ENCODE measurements at places on chromosomes 11 and 22.
A peak's percentile ranks its signal among the peaks of the same experiment; 100 is the strongest.

- no peak for DNase-seq
These were observed 858 bp upstream of the APOBEC3A start for GRCh38 chr22:38956551-38956950.

DNA sequence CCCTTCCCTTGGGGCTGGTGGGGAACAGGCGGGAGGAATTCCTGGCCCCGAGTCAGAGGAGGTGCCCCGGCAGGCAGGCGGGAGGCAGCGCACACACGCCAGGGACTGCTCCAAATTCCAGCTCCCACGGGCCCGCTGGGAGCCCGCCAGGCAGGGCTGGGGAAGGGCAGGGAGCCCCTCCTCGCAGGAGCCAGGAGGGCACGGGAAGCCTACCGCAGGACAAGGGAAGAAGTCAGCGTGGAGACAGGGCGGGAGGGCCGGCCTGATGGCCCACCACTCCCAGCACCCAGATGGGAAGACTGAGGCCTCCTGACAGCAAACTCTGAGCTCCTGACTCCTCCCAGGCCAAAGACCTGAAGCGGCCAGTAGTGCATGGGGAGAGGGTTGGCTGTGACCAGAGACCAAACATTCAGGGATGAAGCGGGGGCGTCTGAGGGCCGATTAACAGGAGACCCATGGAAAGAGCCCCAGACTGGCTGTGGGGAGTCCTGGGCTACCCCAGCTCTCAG is 22.4 kb downstream of the RPL3 start:
- DNase-seq = no peak

- no peak for DNase-seq
These were observed 70.3 kb upstream of the TP53I11 start for GRCh38 chr11:45021001-45021400.

- DNase-seq = peak; percentile 46
These were observed 801 bp downstream of the SESN3 start for GRCh38 chr11:95229993-95230809.

GRCh38 chr11:10930972-10931760 is 73.3 kb upstream of the ZBED5 start:
- DNase-seq = peak; percentile 58

GRCh38 chr11:78203184-78203583 is 14.5 kb downstream of the USP35 start:
- no peak for DNase-seq

- no peak for DNase-seq
These were observed 2.3 kb downstream of the SCUBE2 start for GRCh38 chr11:9089061-9089460.

DNA sequence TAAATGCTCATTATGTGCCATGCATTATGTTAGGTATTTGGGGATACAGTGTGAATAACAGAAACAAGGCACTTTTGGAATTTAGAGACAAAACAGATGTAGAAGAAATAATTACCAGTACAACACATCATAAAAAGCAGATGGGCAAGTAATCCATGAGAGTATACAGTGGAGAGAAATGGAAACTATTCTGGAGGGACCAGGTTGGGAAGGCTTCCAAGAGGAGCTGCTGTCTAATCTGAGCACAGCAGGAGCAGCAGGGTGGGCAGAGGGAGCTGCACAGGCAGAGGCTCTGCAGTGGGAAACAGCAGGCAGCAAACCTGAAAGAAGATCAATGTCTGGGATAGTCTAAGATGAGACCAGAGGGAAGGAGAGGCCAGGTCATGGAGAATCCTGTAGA is 268.7 kb upstream of the CCDC90B start:
- DNase-seq = no peak

GRCh38 chr11:67400251-67400941 is 1.3 kb downstream of the PPP1CA start:
- DNase-seq = peak; percentile 31

DNA sequence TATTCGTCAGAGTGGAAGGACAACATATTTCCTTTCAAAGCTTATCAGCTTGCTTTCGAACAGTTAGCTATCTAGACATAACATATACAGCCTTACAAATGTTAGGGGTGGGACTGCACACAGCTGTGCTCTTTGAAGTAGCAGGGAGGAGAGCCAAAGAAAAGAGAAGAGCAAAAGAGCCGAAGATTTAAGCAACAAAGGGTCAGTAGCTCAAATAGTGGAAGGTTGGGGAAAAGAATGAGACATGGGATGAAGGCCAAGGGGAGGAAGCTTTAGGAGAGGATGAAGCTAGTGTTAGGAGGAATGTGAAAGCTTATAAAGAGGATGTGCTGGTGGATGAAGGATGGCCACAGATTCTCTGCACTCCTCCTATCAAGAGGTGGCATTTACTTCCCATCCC is 31.8 kb upstream of the IGSF22 start:
- DNase-seq = no peak

DNA sequence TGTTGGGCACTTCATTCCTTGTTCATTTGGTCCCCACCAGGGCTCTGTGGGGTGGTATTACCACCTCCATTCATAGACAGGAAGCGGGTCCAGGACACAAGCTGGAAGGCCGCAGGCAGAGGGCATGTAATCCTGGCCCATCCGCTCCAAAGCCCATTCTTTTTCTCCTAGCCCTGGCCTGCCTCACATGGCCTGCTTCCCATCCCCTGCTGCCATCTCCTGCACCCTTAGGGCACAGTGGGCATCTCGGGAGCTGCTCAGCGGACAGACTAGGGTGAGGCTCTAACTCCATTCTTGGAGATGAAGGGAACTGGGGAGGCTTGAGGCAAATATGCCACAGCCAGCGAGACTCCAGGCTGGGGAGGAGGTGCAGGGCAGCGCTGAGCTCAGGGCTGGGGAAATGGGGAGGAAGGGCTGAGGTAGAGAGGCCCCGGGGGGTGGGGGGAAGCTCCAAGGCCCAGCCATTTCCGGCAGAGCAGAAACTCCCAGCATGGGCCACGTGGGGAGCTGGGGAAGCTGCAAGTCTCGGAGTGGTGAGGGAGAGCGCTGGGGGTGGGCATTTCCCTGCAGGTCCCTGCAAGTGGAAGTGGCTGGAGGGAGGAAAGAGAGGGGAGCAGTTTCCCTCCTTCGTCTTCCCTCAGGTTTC is 14.3 kb upstream of the BCL9L start:
- peak; percentile 34 for DNase-seq

GRCh38 chr11:35918716-35919115 is 25.1 kb upstream of the LDLRAD3 start:
- no peak for DNase-seq

GRCh38 chr22:46914916-46915894 is 152.8 kb downstream of the TBC1D22A start:
- DNase-seq = no peak

DNA sequence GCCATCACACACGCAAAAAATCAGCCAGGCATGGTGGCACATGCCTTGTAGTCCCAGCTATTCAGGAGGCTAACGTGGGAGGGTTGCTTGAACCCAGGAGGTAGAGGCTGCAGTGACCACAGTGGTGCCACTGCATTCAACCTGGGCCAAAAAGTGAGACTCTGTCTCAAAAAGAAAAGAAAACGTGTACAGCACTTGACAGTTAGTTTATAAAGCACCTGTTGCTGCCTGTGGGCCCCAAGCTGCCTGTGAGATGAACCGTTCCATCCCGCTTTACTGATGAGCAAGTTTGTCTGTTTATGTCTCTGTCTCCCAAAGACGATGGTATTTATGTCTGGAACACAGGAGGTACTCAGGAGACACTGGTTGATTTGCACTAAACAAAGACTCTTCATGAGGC is 1.5 kb upstream of the PRR5 start:
- no peak for DNase-seq

DNA sequence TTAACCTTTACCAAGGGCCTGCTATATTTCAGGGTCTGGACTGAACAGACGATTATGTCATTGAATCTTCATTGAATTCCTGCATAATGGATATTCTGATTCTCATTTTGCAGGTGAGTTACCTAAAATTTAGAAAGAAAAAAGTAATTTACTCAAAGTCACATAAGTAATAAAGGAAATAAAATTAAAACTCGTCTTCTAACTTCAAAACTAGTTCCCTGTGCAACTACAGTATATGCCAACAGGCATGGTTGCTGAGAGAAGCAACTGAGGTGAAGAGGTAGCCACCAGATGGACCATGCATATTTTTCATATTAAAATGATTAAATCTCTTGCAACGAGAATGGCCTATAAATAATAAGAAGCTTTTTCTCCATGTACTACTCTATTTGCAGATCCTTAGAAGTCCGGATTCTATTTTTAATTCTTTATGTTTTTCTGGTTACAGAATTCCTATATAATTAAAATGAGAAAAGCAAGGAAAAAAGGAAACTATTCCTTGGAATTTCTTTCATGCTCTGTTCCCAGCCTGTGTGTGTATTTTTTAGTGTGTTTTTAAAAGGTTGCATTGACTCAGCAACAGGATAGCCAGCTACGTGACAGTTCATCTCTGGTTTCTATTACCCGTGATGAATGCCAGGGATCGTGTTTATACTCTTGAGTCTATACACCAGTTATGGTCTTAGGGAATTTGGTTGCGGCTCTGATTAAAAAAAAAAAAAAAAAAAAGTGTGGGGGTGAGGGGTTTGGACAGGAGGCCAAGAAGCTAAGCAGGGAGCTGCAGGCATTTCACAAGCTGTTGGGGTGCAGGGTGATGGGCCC is 186.8 kb downstream of the ETS1 start:
- no peak for DNase-seq

GRCh38 chr11:131904756-131905155 is 534.3 kb downstream of the NTM start:
- no peak for DNase-seq

DNA sequence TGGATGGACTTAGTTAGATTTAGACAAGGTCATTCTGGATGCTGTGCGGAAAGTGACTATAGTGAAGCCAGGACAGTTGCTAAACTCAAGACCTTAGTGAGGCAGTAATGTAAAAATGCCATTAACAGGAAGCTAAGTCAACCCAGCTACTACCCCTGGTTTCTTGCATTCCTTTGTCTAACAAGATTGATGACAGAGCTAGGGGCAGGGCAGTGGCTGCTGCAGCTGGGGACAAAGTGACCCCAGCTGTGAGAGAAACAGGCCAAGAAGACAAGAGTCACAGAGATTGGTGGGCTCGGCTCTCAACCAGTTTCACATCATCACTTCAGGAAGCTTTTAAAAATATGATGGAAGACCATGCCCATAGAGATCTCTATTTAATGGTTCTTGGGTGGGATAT is 110.4 kb upstream of the POU2AF2 start:
- no peak for DNase-seq

DNA sequence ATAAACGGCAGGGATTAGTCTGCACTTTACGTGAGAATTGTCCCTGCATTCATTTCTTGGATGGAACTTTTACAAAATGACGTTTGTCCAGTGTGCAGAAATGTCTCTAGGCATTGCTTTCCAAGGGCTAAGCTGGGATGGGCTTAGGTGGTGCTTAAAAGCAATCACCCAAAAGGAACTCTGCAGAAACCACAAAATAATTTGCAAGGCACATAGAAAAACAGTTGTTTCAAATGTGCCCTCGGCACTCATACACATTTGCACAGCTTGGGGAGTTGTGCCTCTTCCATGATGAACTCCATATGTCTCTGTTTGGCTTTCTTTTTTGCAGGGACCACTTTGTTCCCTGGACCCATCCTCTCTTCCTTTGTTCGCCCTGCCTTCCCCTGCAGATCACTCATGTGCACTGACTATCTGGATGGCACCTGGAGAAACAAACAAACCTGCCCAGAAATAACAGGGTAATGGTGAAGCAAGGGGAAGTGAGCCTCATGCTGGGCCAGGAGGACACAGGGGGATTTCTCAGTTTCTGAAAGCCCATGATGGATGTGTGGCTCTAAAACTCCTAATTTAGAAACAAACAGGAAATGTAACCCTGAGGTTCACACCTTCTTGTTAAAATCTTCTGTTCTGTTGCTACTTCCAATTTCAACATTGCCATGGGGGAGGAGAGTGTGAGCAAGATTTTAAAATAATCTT is 150.2 kb downstream of the SNX19 start:
- no peak for DNase-seq

- no peak for DNase-seq
These were observed 56.1 kb downstream of the PRMT3 start for GRCh38 chr11:20443596-20443995.

DNA sequence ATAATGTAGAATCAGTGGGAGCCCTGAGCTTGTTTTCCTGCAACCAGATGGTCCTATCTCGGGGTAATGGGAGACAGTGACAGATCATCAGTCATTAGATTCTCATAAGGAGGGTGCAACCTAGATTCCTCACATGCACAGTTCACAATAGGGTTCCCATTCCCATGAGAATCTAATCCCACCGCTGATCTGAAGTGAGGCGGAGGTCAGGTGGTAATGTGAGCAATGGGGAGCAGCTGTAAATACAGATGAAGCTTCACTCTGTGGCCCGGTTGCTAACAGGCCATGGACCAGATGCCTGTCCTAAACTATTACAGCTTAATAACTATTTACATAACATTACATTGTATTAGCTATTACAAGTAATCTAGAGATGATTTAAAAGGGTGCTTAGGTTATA is 17.0 kb downstream of the DIXDC1 start:
- no peak for DNase-seq

DNA sequence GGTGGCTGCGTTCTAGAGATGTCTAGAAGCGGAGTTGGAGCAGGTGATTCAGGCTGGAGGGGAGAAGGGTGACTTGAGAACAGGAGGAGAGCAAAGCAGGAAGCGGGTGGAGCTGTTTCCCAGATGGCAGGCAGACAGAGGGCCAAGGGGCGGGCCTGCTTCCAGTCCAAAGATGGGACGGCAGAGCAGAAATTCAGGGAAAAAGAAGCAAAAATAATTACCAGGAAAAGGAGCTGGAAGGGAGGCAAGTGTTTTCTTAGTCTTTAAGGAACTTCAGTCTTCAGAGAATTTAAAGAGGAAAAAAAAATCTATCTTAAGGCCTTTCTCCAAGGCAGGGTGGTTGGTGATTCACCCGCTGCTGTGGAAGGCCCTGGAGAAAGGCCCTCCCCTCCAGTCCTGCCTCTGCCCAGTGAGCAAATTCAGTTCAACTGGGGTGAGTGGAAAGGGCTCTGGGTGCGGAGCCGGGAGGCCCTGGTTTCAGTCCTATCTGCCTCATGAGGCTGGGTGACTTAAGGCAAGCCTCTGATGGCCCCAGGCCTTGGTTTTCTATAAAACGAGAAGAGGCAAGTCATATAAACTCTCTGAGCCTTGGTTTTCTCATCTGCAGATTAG is 4.5 kb upstream of the CREB3L1 start:
- DNase-seq = no peak

DNA sequence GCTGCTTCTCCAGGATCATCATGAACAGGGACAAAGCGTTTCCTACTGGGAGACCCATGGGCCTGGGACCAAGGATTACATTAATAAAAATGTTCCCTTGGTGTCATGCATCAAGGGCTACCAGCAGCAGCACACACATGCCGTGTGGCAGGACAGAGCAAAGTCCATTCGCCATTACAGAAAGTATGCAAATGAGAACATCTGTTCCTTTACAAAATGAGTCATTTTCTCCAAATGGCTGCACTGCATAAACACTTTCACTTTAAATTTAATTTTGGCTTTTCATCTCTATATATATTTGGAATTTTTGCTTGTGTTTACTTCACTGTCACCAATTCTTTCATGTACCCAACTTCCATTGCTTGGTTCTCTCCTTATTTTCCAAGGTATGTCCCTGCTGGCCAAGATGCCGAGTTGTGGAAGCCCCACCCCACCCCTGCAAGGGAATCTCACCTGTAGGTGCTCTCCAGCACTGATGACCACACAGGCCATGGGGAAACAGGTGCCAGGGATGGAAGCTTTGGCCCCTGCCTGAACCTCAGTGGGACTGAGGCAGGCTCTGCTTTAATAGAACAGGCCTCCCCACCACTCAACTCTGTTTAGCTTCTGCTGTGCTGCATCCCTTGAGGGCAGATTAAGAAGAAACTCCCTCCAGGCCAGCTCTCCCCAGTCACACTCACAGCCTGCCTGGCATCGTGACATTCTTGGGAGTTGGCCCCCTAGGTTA is 15.6 kb upstream of the GNAZ start:
- DNase-seq = peak; percentile 5

All from activated T-cell treated with anti-CD3 and anti-CD28 coated beads, Interleukin-2, amount 50 U/mL, for 1 hour (primary cell).